Omental fat pad (tissue), 4 donors: ENCODE measurements at places on chromosomes 4 and X. TPM values are rescaled to one million over a fixed set of nuclear protein-coding genes. Genes with fewer than 3 reads are reported as not detected.

The DHX15 gene
- total RNA-seq = 252 TPM

The GAB3 gene
- total RNA-seq = 17.7 TPM

The PRICKLE3 gene
- 5.1 TPM for total RNA-seq

The CFI gene
- 56.6 TPM for total RNA-seq

The ZNF280C gene
- 4.9 TPM for total RNA-seq

The SERTM2 gene
- not detected for total RNA-seq

The FREM3 gene
- total RNA-seq = 0.09 TPM

The LPAR4 gene
- total RNA-seq = 1.6 TPM

The MAGEB6 gene
- not detected for total RNA-seq

The YIPF7 gene
- total RNA-seq = not detected

The GNRHR gene
- total RNA-seq = not detected

The ADGRG4 gene
- total RNA-seq = 0.16 TPM

The PDLIM3 gene
- 140 TPM for total RNA-seq

The CT55 gene
- total RNA-seq = not detected

The ABHD18 gene
- total RNA-seq = 14.7 TPM

The PLP1 gene
- 1.9 TPM for total RNA-seq

The SHROOM2 gene
- 0.88 TPM for total RNA-seq

The MXRA5 gene
- 5.8 TPM for total RNA-seq

The OR13H1 gene
- not detected for total RNA-seq

The CD99L2 gene
- total RNA-seq = 78.7 TPM

The GAR1 gene
- 7.0 TPM for total RNA-seq

The TLL1 gene
- total RNA-seq = 22.2 TPM

The ZNF185 gene
- 10.9 TPM for total RNA-seq

The RAB9B gene
- 0.93 TPM for total RNA-seq

The PPP1R3F gene
- total RNA-seq = 6.5 TPM

The CXCL11 gene
- total RNA-seq = 1.6 TPM

The ELOVL6 gene
- 5.2 TPM for total RNA-seq

The NUDT10 gene
- 0.88 TPM for total RNA-seq

The PHKA1 gene
- 5.7 TPM for total RNA-seq

The ETDB gene
- not detected for total RNA-seq

The RHOXF1 gene
- not detected for total RNA-seq
